Colonic mucosa (tissue), 4 donors: ENCODE measurements at places on chromosomes 13 and 19. TPM values are rescaled to one million over a fixed set of nuclear protein-coding genes. Genes with fewer than 3 reads are reported as not detected.

The CBY2 gene
- not detected for total RNA-seq

The MEIS3 gene
- 2.6 TPM for total RNA-seq

The SLC8A2 gene
- 0.74 TPM for total RNA-seq

The ZIC2 gene
- 0.11 TPM for total RNA-seq

The RDH8 gene
- 0.24 TPM for total RNA-seq

The CGB7 gene
- total RNA-seq: not detected

The NLRP11 gene
- total RNA-seq: not detected
